ENCODE measurements at places on chromosomes 13 and 19.

- no peak for DNase-seq
Measured at GRCh38 chr13:65727070-65727469, 1503.1 kb downstream of the PCDH9 start.

DNA sequence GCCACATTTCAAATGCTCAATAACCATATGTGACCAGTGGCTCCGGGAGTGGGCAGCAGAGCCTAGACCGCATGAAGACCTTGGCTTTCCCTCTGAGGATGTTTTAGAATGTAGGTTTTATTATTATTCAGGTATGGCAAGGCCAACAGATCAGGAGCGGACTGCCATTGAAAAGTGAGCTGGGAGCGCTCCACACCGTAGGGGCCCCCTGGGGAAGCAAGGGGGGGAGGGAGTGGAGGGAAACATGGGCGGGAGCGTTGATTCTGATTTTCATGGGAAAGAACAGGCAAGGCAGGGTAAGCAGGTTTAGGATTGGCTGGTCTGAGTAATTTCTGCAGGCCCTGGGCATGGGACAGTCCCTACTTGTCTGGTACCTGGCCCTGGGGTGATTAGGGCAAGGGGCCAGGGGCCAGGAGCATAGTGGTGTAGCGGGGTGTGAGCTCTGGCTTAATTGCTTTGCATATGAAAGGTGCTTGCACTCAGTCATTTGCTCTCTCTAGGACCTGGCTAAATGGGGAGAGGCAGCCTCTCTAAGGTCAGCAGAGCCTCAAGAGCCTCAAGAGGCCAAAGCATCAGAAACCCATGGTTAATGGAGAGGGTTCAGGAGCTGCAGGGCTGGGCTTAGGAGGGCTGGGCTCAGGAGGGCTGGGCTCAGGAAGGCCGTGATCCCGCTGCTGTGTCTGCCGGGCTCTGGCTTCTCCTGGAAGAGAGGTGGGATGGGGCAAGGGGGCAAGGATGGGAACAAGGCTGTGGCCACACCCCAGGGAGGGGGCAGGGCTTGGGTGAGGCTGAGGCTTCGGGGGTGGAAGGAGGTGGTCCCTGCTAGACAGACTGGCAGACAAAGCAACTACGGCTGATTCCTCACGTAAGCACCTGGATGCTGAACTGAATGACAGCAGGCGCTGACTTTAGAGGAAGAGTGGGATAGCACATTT, 82.0 kb upstream of the WASF3 start:
- no peak for DNase-seq

- DNase-seq, result no peak
Measured at GRCh38 chr19:14769201-14769600, 9.2 kb downstream of the ADGRE2 start.

GRCh38 chr19:48417421-48417820, 24.0 kb downstream of the GRIN2D start:
- no peak for DNase-seq

DNA sequence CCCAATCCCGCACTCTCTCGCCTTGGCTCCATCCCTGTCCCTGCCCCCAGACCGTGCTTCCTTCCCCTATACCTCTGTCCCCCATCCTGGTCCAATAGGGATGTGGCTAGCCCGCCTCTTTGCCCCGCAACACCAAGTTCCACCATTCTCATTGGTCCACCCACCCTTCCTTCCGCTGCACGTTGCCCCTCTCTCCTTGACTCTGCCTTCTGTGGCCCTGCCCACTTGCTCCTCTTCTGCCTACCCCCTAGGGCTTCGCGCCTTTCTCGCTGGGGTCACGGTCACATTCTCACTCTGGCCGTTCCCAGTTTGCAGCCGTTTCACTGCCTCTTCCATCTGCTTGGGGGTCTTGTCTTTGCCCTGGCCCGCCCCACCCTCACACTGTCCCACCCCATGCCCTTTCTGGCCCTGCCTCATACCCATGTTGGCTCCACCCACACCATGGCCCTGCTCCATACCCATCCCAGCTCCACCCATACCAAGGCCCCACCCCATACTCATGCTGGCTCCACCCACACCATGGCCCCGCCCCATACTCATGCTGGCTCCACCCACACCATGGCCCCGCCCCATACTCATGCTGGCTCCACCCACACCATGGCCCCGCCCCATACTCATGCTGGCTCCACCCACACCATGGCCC, 4.5 kb upstream of the ARHGAP45 start:
- no peak for DNase-seq

- no peak for DNase-seq
Measured at GRCh38 chr13:77909827-77910226, 8.8 kb downstream of the EDNRB start.

DNA sequence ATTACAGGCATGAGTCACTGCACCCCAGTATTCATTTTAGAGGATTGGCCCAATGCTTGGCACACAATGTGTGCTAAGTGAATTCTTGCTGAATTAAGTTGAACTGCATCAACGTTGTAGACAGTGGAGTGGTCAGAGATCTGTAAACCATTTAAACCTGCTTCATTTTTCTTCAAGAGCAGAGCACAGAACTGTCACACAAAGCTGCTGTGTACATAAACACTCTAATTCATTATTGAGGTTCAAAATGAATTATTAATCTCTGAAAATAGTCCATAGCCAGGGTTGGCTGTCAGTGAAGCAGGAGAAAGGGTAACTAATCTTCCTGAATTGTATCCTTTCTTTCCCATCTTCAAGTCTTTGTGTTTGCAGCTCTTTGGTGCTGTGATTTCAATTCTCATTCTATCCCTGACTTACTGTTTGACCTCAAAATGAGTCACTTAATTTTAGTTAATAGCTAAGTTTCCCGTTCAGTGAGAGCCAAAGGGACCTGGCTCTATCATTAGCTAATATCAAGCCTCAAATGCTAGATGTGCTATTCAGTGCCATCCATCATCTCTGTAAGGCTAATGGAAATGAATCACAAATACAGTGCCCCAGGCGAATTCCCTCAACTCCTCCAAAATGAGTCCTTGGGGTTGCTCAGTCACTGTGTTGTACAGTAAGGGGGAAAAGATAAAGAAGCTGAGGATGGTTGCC, 77.0 kb upstream of the TSC22D1 start:
- DNase-seq, result no peak

DNA sequence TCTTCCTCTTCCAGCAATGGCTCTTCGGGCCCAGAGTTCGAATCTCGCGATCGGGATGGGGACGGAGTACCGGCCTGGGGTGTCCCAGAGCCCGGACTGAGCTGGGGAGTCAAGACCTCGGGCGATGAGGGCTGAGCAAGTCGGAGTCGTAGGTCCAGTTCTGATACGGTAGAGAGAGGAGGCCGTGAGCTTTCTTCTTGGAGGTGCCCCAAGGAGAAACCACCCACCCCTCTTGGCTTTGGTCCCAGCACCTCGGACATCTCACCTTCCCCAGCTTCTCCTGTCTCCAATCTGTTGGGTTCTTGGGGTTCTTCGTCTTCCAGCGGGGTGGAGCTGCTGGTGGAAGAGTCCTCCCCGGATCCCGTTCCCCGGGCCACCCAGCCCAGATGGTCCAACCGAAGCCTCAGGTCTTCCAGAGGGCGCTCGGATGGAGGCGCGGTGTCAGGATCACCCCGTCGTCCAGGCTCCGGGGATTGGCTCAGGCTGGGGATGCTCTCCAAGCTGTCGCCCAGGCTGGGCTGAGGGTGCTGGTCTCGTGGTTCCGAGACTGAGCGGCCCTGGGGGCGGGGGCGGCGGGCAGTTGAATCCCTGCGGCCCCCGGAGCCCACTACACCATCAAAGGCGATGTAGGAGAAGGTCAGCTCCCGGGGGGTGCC, 2.5 kb downstream of the RTN2 start:
- no peak for DNase-seq

DNA sequence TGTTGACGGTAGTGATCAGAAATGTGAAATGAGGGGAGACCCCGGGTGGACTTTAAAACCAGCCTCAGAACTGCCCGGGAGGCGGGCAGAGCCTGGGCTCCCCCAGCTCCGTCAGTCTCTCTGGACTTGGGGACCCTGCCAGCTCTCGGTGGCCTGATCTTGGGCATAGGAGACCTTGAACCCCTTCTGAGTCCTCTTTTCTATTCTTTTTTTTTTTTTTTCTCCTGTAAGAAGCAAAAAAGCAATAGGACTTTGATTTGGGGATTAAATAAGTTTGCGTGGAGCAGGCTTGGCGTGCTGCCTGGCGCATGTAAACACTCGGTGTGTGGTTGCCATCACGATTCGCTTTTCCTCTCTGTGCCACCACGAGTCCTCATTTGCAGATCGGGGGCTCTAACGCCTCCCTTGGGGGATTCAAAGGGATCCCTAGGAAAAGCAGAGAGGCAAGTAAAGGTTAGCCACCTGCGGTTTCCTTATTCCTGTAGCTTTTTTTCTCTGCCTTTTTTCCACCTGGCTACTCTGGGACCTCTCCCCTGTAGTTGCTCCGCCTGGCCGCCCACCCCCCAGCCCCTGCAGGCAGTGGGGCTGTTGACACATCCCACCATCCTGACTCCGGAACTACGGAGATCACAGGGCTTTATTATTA, 1.3 kb downstream of the SAFB start:
- no peak for DNase-seq

GRCh38 chr13:21930536-21930935, 259.7 kb downstream of the FGF9 start:
- no peak for DNase-seq

DNA sequence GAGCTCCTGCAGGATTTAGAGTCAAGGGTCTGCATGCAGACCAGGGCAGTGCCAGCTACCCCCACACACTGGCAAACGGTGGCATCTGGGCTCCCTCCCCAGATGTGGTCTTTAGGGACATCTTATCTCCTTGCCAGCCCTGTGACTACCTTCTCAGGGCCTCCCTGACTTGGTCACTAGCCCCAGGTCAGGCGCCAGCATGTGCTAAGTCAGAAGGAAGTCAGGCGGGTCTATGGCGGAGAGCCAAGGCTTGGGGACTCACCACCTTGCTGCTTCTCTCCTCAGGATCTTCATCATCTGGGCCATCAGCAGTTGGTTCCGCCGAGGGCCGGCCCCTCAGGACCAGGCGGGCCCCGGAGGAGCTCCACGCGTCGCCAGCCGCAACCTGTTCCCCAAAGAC, 17.6 kb downstream of the CLPTM1 start:
- DNase-seq, result no peak

DNA sequence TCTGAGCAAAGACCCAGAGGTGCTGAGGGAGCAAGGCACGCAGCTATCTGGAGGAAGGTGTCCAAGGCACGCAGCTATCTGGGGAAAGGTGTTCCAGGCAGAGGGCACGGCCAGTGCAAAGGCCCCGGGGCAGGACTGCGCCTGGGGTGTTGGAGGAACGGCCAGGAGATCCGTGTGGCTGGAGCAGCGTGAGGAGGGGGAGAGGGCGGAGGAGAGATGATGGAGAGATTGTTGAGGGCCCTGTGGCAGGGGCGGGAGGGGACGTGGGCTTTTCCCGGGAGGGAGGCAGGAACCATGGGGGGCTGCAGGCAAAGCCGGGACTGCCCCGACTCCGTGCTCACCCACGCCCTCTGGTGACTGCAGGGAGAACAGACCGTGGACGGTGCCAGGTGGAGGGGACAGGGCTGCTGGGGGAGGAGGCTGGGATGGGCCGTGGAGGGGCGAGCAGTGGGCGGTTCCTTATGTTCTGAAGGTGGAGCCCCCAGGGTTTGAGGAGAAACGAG, 13.3 kb upstream of the MISP start:
- DNase-seq, result peak; percentile 25
